Kasumi-1 (cell line): ENCODE measurements at places on chromosomes 11 and 22.
A peak's percentile ranks its signal among the peaks of the same experiment; 100 is the strongest.

GRCh38 chr11:17748044-17748443 lies 13.5 kb downstream of the KCNC1 start:
- DNase-seq: no peak

DNA sequence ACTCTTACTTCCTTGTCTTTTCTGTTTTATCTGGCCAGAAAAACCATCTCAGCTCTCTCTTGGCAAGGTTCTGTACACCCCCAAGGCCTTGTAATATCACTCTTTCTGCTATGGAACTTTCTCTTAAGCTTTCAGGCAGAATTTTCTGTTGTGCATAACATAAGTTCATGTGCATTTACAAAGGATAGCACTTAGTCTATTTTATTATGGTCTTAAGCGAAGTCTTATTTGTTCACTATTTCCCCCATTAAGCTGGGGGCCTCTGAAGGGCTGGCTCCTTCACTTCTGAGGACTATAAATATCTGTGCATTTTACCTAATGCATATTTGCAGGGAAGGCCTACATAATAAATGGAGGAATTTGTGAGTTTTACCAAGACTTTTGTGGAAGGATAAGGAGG lies 1393.4 kb downstream of the FAM181B start:
- DNase-seq: no peak

DNA sequence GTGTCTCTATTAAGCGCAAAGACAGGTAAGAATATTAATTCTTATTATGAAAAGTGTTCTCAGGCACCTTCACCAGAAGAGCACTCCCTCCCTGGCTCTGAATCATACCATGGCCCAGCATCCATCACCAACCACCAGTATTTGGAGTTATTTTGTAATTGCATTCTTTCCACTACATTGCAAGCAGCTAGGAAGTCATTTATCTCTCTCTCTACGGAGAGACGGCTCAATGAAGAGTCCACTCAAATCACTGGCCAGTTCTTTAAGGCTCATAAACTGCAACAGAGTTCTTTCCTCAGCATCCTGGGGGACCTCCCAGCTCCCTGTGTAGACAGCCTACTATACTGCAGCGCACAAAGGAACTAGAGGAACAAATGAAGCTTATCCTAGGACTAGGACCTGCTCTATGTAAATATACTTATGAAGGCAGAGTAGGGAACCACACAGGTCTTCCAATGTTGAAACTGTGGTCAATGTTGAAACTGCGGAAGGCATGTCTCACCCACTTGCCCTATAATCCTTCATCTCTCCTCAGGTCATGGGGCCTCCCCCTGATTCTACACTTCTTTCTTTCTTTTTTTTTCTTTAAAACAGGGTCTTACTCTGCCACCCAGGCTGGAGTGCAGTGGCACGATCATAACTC lies 63.4 kb downstream of the AAMDC start:
- DNase-seq: no peak

- DNase-seq: no peak
These were observed 1251.9 kb downstream of the BRD1 start for GRCh38 chr22:48575618-48576332.

DNA sequence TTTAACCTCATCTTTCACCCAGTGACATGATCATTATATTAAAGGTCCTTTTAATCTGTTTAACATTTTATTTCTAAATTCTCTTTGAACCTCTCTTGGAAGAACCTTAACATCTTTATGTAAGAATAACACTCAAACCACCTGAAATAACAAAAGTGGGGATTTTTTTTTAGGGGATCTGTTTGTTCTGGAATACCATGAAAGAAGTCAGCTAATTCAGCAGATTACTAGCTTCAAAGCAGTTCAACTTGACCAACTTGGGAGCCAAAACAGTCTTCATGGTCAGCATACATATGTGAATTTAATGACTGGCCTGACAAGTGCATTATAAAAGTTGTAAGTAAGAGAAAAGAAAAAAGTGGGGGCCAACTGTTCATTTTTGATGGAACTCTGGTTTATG lies 52.3 kb downstream of the CCDC34 start:
- no peak for DNase-seq

- no peak for DNase-seq
These were observed 7.7 kb downstream of the BIK start for GRCh38 chr22:43118024-43118849.

DNA sequence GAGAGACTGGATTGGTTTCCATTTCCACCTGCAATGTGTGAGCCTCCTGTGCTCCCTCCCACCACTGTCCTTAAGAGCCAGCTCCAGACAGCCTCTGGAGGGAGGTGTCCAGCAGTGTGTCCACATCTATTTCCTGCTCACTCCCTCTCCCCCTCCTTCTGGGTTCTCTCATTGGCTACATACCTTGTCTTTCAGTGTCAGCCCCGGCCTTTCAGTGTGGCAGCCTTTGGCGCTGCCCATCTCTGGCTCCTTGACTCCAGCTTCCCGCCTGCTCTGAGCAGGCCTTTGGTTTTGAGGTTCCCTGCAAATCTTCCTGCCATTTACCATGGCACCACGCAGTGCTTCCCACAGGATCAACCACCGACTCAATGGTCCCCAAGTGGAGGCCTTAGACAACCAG lies 19.0 kb upstream of the PTPRJ start:
- no peak for DNase-seq

GRCh38 chr22:45516163-45516562 lies 13.5 kb downstream of the FBLN1 start:
- DNase-seq: no peak

GRCh38 chr11:110069158-110069737 lies 23.9 kb upstream of the ZC3H12C start:
- peak; percentile 84 for DNase-seq

GRCh38 chr11:91041626-91042025 lies 818.8 kb upstream of the CHORDC1 start:
- no peak for DNase-seq

DNA sequence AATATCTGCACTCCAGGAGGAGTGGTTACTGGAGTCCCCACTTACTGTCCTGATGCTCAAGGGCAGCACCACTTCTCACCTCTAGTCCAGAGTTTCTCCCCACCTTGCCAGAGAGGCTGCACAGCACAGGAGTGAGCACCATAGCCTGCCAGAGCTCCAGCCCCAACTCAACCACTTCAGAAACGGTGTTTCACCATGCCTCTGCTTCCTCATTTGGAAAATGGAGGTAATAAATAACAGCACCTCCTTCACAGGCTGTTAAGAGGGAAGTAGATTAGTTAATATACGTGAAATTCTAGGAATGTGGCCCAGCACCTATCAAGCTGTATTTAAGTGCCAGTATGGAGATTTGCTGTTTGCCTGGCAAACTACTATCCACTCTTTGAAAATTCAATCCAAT lies 63.0 kb downstream of the GALNT18 start:
- DNase-seq: no peak
